ENCODE measurements at places on chromosomes 3 and 15.

- no peak for DNase-seq
These were observed 122.4 kb downstream of the FOXP1 start for GRCh38 chr3:71461114-71461513.

DNA sequence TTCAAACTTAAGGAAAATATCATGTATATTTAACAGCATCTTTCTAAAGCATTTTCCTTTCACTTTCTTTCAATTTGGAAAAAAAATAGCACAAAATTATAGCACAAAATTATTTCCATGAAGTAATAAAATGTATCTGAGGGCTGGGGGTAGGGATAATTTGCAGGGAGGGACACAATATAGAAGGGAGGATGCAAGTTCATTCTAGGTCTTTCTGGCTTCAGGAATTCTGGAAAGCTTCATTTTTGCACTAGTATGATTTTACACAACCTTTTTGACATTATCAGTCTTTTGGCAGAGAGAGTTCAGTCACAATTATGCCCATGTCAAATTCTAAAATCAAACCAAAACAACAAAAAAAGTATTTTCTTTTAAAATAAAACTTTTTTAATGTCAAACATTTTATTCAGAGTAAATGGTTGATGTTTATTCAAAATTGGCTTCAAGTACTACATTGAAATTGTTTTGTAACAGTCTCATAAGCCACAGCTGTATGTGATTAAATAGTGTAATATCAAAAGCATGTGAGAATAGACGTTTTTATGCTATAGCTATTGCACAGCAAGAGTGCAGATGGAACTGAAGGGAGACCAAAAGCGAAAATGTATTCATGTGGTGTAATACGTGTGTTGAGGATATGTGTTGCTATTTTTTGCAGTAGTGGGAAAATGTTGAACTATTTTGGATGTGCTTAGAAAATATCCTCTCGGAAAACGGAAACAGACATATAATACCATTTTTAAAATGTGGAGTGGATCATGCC, 5.8 kb downstream of the RBMS3 start:
- DNase-seq: no peak

GRCh38 chr3:133269393-133269792, 130.5 kb upstream of the BFSP2 start:
- no peak for DNase-seq

GRCh38 chr3:9590282-9590791, 36.7 kb upstream of the LHFPL4 start:
- no peak for DNase-seq

- DNase-seq: no peak
These were observed 7.5 kb upstream of the PLS1 start for GRCh38 chr3:142588703-142589102.

- no peak for DNase-seq
These were observed 878.8 kb downstream of the NAALADL2 start for GRCh38 chr3:175737646-175738572.

- no peak for DNase-seq
These were observed 396.3 kb upstream of the PROK2 start for GRCh38 chr3:72181251-72181650.

DNA sequence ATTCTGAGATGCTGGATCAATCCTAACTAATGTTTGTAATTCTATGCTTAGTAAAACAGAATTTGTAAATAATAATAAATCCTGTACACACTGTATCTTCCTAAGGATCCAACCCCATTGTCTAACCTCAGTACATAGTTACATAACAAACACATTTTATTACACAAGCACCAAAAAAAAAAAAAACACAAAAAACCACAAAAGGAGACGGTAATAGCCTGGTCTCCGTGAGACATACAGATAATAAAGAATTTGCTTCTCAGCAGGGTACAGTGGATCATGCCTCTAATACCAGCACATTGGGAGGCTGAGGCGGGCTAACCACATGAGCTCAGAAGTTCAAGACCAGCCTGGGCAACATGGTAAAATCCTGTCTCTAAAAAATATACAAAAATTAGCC, 558.7 kb downstream of the MAGI1 start:
- DNase-seq: no peak

Data from cortex of kidney (tissue), 1 donor.